ENCODE measurements at places on chromosomes 12 and 14. TPM values are rescaled to one million over a fixed set of nuclear protein-coding genes. Genes with fewer than 3 reads are reported as not detected.
A peak's percentile ranks its signal among the peaks of the same experiment; 100 is the strongest.

The POP5 gene
- total RNA-seq, result 62.3 TPM

The TSFM gene
- total RNA-seq, result 24.4 TPM

The CMKLR1 gene
- 0.82 TPM for total RNA-seq

DNA sequence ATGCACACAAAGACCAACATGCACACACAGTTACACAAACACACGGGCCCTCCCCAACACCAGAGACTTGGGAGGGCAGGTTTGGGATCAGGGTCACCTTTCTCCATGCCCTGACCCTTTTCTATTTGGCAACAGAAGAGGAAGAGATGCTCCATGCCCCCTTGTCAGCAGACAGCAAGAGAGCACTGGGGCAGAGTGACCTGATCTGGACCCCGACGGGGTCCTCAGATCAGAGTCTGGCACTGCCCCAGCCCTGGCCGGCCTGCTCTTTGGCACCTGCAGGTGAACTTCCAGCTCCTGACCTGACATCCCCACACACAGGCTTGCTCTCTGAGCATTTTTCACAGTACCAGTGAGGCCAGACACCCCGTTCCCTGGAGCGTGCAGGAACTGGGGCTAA is 21.4 kb downstream of the ADCY6 start:
- peaks cover 31% of the 10 kb centered on the region for H3K4me1 ChIP-seq
- peaks cover 18% of the 10 kb centered on the region for H3K27me3 ChIP-seq
- H3K4me3 ChIP-seq, result no peak overlapping the region
- H3K36me3 ChIP-seq, result no peaks in the 10 kb centered on the region
- H3K27ac ChIP-seq, result peak overlapping the region; percentile 39
- no peak for DNase-seq

The CCND2 gene
- total RNA-seq, result 438 TPM

The CABP1 gene
- 1.7 TPM for total RNA-seq
